Body of pancreas (tissue), 4 donors: ENCODE measurements at places on chromosomes 3 and 15. TPM values are rescaled to one million over a fixed set of nuclear protein-coding genes. Genes with fewer than 3 reads are reported as not detected.

ROBO1 gene
- total RNA-seq: 3.9 TPM

TM6SF1 gene
- 2.3 TPM for total RNA-seq

CORO2B gene
- total RNA-seq: 1.0 TPM

ZNF770 gene
- 7.6 TPM for total RNA-seq

TKT gene
- total RNA-seq: 208 TPM

MCF2L2 gene
- 0.26 TPM for total RNA-seq

UBAP1L gene
- total RNA-seq: 3.4 TPM

ZNF621 gene
- total RNA-seq: 13.2 TPM

CCR9 gene
- total RNA-seq: not detected

RPUSD2 gene
- 3.1 TPM for total RNA-seq

GRIP2 gene
- 0.26 TPM for total RNA-seq

SNRPA1 gene
- 26.2 TPM for total RNA-seq

FBXW12 gene
- 23.7 TPM for total RNA-seq

PRC1 gene
- total RNA-seq: 11.5 TPM

SLC15A2 gene
- 2.3 TPM for total RNA-seq

GOLGA8S gene
- total RNA-seq: under 0.01 TPM

CFAP100 gene
- not detected for total RNA-seq

MUSTN1 gene
- not detected for total RNA-seq

BNIP2 gene
- total RNA-seq: 44.2 TPM

SCN11A gene
- 0.26 TPM for total RNA-seq

CATSPER2 gene
- total RNA-seq: 16.2 TPM

CYP8B1 gene
- not detected for total RNA-seq

GNB4 gene
- 20.4 TPM for total RNA-seq

UPK1B gene
- 6.6 TPM for total RNA-seq

ZNF385D gene
- 5.9 TPM for total RNA-seq

FMN1 gene
- 17.1 TPM for total RNA-seq

COL7A1 gene
- 2.3 TPM for total RNA-seq

GABRR3 gene
- not detected for total RNA-seq

CCDC33 gene
- total RNA-seq: not detected

PDZRN3 gene
- total RNA-seq: 41.9 TPM

SMCO1 gene
- not detected for total RNA-seq

ROPN1 gene
- total RNA-seq: not detected

SNX22 gene
- under 0.01 TPM for total RNA-seq

GOLGA8K gene
- 0.78 TPM for total RNA-seq

FBXO45 gene
- total RNA-seq: 4.4 TPM

CMTM8 gene
- total RNA-seq: 22.7 TPM

SLC9C1 gene
- total RNA-seq: not detected

CD200 gene
- 2.6 TPM for total RNA-seq

ALDH1A3 gene
- 19.5 TPM for total RNA-seq

PRR20G gene
- not detected for total RNA-seq

CCDC54 gene
- total RNA-seq: not detected

INKA1 gene
- not detected for total RNA-seq

ASB7 gene
- 8.6 TPM for total RNA-seq

ARPIN gene
- 23.1 TPM for total RNA-seq

AGTR1 gene
- total RNA-seq: 11.2 TPM

VILL gene
- total RNA-seq: 10.4 TPM
